HS-5 (cell line): ENCODE measurements at places on chromosomes 1 and 21.

GRCh38 chr1:209628618-209629299 lies 23.5 kb downstream of the LAMB3 start:
- DNase-seq, result no peak

DNA sequence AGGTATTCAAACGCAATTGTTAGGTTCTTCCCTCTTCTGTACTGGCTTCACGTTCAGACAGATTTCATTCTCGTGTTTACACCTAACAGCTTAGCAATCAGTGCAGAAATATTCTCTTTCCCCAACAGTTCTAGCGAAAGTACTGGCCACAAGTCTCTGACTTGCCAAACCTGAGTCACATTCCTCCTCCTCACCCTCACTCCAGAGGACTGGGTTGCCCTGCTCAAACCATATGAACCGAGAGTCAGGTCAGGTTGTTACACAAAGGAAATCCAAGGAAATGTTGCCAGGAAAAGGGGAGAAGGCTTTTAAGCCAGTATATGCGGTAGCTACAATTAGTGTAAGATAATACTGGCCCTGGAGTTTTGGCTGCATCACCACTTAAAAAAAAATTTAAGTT lies 282.5 kb downstream of the RGS7 start:
- no peak for DNase-seq

GRCh38 chr1:186214791-186215190 lies 160.3 kb downstream of the TPR start:
- no peak for DNase-seq

- no peak for DNase-seq
These were observed 118.0 kb upstream of the PLPPR4 start for GRCh38 chr1:99146129-99146848.

DNA sequence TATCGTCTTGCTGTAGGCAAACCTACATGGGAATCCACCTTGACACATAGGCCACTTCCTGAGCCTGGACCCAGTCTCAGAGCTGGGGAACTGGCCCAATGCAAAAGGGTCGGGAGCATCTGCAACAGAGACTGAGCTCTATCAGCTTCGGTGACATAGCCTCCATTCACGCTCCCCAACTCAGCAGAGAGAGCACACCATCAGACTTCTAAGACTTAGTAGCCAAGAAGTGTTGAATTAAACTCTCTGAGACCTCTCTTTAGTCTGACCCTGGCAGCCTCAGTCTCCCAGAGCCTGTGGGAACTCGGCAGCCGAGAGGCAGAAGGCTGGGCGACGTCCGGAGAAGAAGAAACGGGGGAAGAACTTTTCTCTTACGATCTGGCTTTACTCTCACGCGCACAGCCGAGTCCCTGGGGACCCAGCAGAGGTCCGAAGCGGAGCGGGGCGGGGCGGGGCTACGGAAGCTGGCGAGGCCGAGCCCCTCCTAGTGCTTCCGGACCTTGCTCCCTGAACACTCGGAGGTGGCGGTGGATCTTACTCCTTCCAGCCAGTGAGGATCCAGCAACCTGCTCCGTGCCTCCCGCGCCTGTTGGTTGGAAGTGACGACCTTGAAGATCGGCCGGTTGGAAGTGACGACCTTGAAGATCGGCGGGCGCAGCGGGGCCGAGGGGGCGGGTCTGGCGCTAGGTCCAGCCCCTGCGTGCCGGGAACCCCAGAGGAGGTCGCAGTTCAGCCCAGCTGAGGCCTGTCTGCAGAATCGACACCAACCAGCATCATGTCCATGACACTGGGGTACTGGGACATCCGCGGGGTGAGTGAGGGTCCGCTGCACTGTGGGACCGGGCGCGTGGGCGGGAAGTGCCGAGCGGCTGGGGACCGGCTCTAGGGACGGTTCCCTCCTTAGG lies at the start of gene GSTM4:
TSS of gene GSTM4 (plus strand) at position 485 of the 905 bp plus-strand sequence. CDS start at position 776, 291 bp downstream.
- no peak for DNase-seq

DNA sequence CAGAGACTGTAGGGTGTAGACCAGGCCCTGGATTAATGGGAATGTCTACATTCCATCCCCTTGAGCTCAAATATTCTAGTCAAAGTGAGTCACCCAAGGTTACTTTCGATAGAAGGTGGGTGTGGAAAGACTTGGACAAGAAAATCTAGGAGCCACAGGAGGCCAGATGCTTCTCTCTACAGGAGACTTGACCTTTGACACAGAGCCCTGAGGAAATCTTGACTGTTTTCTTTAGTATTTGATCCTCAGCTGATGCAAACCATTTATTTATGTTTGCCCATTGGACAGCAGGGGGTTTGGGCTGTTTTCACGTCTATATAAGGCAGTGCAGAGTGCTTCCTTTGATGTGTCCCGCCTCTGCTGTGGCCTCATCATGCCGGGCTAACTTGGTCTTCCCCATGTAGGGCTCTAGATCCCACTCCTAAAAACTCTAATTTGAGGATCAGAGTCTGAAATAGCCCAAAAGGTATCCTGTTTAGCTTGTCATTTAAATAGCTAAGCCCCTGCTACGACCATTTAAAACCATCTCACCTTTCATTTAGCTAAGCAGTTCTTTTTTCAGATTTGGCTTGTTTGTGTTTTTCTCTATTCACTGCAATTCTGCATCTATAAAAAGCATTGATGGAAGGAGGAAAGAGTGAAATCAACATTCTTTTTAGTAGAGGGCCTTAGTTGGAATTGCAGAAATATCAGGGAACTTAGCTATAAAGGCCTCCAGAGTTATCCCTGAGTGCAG lies 15.5 kb upstream of the MAP3K7CL start:
- peak; percentile 78 for DNase-seq

DNA sequence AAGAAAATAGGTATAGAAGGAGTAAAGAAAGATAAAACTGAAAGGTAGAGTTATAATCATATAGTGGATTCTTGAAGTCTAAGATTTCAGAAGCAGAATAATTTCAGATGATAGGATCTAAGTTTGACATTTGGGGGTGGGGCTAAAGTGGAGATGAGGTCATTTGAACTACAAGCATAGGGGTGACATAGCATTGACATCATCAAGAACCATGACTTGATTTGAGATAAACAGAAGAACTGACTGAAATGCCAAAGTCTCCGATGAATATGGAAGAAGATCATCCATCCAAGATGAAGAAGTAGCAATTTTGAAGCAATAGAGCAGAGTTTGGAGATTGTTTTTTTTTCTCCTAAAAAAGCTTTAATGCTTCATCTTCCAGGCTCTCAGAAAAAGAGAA lies 122.3 kb downstream of the MACF1 start:
- DNase-seq, result no peak

DNA sequence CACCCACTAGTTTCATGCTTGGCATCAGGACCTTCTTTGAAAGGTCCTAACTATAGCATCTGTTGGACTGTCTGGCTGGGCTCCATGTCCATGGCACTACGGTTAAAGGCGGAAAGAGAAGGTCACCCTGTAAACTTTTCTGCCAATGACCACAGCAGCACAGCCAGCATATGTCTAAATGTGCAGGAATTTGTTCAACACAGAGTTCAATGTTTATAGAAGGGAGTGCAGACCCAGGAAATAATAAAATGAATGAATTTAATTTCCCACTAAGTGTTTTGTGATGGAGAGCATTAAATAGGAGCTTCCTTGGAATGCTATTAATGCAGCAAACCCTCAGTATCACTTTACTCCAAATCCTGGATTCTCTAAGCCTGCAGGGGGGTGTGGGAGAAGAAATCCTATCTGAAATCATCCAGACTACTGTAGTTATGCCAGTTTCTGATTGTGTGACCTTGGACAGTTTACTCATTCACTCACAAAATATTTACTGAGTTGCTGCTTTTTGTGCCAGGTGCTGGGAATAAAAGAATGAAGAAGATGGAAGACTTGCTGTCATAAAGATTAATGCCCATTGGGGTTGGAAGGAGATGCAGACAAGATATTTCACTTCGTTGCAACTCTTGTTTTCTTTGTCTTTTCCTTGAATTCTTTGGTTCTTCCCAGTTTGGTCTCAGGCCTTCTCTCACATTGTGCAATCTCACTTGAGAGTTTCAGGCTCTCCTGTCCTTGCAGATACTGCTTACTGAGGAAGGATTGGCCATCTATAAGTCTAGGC lies 195.0 kb downstream of the ROR1 start:
- no peak for DNase-seq
